Stimulated activated CD8-positive, alpha-beta memory T cell treated with anti-CD3 and anti-CD28 coated beads, Interleukin-4, amount 100 ng/mL, for 48 hours (primary cell): ENCODE measurements at places on chromosomes 16 and 17.

DNA sequence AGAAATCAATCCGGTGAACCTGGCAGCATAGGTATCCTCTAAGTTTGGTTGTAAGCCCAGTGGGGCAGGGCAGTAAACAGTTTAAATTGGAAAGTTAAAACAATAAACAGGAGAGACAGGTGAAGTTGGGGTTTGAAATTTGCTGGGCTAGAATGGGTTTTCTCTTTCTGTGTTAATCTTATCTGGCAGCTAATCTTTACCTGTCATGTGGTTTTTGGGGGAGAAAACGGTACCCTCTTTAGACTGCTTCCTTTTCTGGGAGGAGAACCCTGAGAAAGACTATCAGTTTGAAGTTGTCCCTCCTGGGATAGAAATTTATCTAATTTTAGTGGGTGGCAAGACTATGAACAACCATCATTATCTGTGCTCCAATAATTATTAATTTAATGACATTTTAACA lies 24.0 kb downstream of the CDH13 start:
- DNase-seq: no peak

- DNase-seq: no peak
Observed at GRCh38 chr17:21170809-21171208, 43.2 kb downstream of the TMEM11 start.

DNA sequence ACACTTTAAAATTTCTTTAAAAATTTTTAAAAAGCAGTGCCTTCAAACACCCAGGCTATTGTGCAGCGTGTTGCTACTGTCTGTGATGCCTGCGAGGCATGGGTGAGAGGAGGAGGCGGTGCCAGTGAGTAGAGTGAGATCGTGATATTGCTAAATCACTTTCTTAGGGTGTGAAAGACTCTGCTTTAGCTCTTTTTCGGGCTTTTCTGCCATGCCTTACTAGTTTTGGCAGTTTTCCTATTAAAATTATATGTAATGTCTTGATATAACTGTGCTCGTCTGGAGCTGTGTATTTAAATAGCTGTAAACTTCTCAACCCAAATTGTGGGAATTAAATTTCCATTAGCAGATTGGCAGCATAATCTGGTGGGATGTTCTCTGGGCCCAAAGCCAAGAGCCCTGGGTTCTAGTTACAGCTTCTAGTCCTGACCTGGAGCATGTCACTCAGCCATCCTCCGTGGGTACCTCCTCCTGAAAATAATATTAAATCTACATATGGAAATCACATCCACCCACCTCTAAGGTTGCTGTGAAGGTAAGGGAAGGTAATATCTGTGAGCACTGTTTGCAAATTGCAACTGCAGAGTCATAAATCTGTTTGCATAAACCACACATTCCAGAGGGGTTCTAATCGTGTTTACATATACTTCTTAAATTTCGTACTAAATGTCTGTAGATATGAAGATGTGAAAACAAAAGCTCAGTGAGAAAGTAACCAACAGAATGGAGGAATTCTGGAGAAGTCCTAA lies 264.3 kb upstream of the CACNG5 start:
- DNase-seq: no peak

DNA sequence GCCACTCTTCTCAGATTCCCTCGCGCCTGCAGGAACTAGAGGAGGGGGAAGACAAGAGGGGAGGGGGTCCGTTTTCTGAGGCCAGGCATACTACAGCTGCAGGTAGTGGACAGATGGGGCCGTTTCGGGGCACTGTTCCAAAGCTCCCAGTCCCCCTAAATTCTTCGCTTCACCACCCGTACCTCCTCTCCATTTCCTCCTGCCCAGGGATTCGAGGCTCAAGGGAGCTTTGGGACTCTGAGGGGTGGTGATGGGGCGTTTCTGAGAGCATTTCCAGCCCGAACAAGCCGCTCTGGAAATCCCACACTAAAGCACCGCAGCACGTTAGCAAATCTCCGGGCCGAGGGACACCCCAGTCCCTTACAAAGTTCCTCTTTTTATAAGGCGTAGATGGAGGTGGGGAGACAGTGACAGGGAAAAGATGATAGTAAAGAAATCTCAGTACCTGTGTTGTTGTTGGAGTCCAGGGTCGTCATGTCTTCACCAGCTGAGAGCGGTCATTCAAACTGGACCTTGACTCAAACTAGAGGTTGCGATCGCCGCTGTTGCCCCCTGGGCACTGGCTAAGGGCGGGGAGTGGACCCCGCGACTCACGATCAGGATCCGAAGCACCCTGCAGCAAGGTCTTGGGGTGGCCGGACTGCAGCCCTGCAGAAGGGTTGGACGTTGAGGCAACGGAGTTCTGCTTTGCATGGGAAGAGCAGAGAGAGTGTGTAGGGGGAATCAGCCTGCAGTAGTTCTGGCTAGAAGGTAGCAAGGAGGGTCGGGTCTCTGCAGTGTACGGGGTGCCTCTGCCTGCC lies 570 bp downstream of the NR1D1 start:
- no peak for DNase-seq

- no peak for DNase-seq
Observed at GRCh38 chr16:51549836-51550235, 398.8 kb upstream of the SALL1 start.

- DNase-seq: no peak
Observed at GRCh38 chr16:84673561-84673960, 25.2 kb downstream of the KLHL36 start.

DNA sequence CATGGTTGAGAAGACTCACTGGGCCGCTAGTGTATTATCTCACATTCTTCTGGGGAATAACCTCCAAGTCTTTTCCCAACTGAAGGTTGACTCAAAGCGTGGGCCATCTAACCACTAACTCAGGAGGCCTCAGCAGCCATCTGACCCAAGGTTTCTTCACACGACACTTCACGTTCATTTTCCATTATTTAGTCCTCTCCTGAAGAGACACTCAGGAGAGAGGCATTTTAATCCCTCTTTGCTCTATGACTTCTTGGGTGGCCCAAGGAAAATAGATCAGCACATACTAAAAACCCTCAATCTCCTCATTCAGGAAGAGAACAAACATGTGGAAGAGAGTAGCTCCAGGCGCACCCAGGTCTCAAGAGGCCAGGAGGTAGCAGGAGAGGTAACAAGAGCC lies 252.8 kb upstream of the FOXF1 start:
- DNase-seq: no peak

DNA sequence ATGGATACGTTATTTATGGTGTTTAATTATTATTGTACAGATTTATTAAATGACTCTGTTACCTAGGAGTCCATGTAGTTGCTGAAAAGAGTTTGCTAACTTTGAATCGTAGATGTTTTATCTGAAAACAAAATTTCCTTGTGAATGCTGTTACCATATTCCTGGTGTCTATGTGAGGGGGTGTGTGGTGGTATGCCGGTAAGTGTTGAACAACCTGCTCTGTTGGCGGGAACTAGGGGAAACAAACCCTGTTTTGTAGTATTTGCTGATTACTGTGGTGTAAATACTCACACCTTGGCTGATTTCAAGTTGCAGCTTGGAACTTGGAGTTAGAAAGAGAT lies 386.4 kb downstream of the WWOX start:
- DNase-seq: no peak

DNA sequence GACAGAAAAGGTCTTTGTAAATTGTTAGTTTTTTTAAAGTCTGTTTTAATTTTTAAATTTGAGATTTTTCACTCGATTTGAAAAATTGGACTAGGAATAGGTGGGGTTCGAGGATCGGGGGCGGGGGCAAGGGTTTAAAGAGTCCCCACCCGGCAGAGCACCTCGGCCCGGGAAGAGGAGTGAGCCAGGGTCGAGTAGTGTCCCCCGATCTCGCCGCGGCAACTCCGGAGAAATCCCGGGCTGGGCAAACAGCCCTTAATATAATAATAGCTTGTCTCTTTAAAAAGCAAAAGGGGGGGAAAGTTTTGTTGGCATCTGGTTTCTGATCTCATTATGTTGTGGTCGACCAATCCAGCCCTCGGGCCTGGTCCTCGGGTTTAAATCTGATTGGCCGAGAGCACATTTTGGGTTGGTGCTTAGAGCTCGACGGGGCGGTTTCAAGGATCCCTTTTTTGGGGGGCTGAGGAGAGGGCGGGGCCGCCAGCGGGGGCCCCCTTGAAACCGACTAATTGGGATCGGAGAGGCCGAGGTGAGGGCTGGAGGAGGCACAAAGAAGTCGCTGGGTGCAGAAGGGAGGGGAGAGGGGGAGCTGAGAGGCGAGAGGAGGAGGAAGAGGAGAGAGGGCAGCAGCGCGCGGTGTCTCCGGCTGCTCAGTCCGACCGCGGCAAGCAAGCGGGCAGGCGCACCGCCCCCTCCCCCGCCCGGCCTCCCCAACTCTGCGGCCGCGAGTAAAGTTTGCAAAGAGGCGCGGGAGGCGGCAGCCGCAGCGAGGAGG lies at the start of gene FZD2:
TSS of gene FZD2 (plus strand) at position 653 of the 775 bp plus-strand sequence. CDS start 205 bp downstream, outside the sequence.
- DNase-seq: peak; percentile 69

DNA sequence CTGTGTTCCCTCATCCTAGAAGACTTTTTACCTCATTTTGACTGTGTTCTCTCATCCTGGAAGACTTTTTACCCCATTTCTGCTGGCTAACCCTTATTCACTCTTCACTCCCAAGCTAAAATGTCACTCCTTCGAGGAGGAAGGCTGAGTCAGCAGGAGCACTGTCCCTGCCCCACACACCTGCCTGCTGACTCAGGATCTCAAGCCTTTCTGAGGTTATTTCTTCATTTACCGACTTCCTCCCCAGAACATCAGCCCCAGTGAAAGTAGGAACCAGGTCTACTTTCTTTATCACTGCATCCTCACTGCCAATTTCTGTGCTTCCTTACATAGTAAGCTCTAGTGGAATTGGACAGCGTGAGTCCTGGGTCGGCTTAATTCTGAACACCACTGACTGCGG lies 220.6 kb downstream of the HS3ST4 start:
- no peak for DNase-seq

DNA sequence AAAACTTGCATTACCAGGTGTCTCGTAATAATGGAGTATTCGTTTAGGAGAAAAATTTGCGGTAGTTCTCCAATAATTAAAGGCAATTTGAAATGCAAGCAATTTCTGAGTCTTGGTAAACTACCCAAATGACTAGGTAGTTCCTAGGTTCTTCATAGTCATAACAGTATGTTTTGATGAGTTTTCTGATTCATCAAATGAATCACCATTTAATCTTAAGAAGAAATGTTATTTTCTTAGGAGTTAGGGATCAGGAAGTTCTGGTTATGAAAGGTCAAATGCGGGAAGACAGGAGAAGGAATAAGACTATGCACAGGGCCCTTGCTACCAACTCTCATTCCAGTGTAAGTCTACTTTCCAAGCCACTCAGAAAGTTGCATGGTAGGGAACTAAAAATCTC lies 221.5 kb upstream of the SOX9 start:
- DNase-seq: no peak

GRCh38 chr17:10789694-10790271 lies 14.1 kb downstream of the TMEM238L start:
- DNase-seq: no peak

DNA sequence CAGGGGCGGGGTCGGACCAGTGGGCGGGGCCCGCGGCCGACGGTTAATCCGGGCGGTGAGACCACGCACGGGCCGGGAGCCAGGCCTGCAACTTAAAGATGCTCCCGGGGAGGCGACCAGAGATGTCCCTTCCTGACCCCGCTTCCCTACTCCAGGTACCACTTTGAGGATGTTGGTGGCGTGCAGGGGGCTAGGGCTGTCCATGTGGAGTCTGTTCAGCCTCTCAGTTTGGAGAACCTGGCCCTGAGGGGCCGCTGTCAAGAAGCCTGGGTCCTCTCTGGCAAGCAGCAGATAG lies 580 bp downstream of the RANGRF start:
- peak; percentile 88 for DNase-seq

DNA sequence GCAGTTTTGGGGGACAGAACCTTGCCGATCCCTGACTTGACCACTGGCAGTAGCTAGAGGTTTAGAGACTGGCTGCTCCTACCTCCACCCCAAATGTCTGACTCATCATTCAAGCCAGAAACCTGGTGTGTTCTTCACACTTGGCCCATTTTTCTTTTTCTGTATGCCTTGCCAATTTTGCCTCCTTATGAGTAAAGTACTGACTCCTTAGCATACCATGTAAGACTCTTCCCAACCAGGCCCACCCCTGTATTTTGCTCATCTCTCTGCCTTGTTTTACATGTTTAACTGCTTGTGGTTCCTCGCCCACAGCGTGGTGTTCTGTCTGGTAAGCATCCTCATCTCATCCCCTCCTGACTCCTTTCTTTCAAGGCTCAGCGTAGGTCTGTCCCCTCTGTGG lies 37.9 kb downstream of the NUP88 start:
- DNase-seq: no peak

DNA sequence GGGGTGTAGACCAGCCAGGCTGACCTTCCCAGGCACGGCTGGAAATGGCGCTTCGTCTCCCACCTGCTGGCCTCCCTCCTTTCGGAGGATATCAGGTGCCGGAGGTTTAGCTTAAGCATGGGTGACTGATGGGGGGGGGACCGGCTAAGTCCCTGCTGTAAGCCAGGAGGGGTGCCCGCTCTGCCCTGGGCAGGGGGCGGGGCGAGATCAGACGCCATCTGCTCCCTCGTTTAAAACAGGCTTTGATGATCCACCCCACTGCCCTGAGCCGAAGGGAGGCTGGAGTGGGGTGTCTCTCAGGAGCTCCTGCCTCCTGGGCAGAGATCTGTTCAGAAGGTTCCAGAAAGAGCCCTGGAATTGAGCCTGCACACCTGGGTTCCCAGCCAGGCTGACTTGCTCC lies 26.0 kb downstream of the C16orf74 start:
- no peak for DNase-seq

DNA sequence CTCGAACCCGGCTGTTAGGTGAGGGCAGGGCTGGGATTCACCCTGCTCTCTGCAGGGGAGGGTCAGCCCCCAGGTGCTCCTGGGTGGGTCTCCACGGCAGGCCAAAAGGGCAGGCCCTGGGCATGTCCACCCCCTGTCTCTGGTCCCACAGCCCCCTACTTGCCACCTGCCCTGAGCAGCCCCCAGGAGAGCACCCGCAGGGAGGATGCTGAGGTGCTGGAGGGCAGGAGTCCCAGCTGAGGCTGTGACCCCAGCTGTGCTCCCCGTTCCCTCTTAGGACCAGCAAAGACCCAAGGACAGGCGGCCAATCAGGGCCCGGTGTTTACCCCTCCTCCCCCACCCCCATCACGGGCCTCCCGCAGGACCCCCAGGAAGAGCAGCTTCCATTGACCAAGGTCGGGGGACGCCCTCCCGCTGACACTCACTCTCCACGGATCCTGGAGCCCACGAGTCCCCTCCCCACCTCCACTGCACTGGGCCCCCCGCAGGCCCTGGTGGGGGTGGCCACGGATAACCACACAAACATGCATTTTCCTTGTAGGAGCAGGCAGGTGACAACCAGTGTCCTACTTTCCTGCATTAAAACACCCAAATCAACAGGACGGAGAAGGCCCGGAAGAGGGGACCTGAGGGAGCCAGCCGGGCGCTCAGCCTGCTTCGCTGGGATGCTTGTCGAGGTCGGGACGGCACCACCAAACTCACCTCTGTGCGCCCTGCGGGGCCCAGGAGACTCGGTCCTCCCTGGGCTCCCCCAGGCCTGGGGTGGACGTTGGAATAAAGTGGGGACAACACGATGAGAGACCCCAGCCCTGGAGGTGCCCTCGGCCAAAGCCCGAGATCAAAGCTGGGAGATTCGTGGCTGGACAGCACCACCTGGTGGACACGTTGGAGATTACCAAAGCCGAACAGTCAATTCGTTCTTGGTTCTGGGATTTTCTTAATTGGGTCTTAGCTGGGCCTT lies 22.5 kb upstream of the ENPP7 start:
- DNase-seq: peak; percentile 80

DNA sequence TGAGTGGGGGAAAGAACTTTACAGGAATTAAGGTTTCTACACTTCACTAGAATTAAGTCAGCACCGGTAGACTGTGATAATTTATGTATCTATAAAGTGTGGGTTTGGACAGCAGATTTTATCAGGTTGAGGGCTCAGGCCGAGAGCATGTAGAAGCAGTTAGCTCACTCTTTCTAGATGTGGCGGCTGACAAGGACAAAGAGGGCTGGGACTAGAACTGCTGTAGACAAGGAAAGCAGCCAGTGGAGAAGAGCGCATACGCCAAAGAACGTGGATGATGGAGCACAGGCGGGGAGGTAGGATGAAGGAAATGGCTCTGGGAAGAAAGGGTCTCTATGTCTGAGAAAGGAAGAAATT lies 504 bp upstream of the GOSR1 start:
- peak; percentile 53 for DNase-seq
